ENCODE measurements at places on chromosomes 6 and 20.

DNA sequence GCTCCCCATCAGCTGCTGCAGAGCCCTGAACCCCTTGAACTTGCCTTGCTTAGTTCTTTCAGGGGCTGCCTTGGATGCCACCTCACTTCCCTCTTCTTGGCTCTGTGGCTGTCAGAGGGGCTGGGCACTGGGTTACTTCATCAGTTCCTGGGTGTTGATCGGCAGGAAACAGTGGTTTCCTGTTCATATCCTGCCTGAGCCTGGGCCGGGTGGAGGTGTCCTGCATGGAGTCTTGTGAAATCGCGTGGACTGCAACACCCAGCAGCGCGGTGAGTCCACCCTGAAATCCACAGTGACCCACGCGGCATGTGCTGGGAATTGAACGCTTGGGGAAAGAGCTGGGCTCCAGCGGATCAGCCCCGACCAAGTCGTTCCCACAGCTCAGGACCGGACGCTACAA is 97.5 kb downstream of the CDH26 start:
- DNase-seq: no peak

DNA sequence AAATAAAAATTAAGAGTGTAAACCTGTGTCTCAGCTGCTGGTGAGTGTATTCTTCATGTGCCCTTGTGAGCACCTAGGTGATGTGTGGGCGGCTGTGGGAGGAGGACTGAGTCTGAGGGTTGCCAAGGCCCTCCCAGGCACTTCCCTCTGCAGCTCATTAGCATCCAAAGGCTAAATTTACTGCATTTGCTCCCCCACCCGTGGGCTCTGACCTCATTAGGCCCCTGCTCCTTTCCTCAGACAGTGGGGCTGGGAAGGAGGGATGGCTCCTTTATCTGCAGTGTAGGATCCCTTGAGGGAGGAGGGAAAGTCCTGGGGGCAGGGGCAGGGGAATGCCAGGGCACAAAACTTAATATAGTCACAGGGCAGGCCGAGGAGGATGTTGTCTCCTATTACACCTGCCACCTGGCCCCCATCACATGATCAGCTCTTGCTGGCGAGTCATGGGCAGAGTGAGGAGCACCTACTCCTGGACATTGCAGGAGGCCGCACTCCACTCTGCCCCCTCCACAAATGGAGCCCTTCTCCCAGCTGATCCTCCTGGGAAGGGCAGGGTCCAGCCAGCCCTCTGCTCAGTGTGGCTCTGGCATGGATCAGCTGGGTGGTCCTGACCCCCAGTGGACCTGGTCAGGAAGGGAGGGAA is 133.2 kb downstream of the MRPL14 start:
- DNase-seq: no peak

- no peak for DNase-seq
Observed at GRCh38 chr6:157520596-157521361, 139.8 kb downstream of the ZDHHC14 start.

GRCh38 chr20:53993310-53993709 is 77.1 kb downstream of the BCAS1 start:
- no peak for DNase-seq

DNA sequence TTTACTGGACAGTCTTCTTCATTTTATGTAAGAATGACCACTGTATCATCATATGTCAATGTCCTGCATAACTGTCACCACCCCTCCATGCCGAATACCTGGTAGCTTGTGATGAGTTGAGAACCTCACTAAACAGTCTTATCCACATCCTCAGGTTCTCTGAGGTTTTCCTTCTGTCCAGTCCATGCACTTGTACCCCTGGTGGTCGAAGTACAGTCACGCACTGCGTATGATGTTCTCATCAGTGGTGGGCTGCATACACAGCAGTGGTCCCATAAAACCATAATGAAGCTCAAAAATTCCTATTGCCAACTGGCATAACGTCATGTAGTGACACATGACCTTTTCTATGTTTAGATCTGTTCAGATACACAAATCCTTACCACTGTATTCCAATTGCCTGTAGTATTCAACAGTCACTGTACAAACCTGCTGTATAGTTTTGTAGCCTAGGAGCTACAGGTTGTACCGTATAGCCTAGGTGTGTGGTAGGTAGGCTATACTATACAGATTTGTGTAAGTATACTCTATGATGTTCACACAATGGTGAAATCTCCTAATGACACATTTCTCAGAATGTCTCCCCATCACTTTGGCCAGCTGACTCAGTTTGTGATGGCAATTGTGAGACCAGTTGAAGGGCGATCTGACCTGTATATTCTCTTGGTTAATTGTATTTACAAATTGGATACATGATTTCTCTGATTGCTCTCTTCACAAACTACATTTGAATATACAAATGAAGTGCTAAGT is 31.3 kb upstream of the SDCBP2 start:
- DNase-seq: no peak

- DNase-seq: no peak
Observed at GRCh38 chr6:5728351-5729079, 278.2 kb downstream of the NRN1 start.

- DNase-seq: no peak
Observed at GRCh38 chr6:21220271-21220987, 373.1 kb upstream of the SOX4 start.

DNA sequence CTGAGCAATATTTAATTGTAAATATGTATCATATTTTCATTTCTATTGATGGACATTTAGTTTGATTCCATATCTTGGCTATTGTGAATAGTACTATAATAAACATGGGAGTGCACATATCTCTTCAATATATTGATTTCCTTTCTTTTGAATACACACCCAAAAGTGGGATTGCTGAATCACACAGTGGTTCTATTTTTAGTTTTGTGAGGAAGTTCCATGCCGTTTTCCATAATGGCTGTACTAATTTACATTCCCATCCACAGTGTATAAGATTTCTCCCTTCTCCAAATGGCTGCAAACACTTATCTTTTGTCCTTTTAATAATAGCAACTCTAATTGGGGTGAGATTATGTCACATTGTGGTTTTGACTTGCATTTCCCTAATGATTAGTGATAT is 86.7 kb upstream of the RAB32 start:
- no peak for DNase-seq

DNA sequence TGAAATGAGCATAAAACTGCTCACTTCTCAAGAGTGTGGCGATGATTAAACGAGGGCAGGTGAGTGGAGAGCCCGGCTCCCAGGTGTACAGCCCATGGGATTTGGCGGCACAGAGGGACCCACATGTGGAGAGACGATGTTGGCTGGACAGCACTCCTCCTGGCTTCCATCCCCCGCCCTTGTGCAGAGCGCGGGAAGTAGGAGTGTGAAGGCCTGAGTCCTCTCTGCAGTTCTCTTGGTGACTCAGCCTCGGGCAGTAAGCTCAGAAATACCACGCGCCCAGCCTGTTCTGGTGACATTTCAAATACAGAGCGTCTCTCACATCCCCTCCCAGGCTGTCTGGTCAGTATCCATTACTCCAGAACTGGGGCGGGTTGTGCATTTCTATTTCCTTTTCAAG is 94.2 kb upstream of the SRSF6 start:
- no peak for DNase-seq

GRCh38 chr20:62134735-62135231 is 8.4 kb downstream of the PSMA7 start:
- no peak for DNase-seq

- no peak for DNase-seq
Observed at GRCh38 chr6:25301362-25301761, 22.2 kb downstream of the CARMIL1 start.

- no peak for DNase-seq
Observed at GRCh38 chr6:4274382-4275082, 139.2 kb upstream of the ECI2 start.

GRCh38 chr6:112951829-112952228 is 604.7 kb downstream of the RFPL4B start:
- DNase-seq: no peak

- DNase-seq: no peak
Observed at GRCh38 chr6:7976485-7977056, 66.0 kb upstream of the TXNDC5 start.

DNA sequence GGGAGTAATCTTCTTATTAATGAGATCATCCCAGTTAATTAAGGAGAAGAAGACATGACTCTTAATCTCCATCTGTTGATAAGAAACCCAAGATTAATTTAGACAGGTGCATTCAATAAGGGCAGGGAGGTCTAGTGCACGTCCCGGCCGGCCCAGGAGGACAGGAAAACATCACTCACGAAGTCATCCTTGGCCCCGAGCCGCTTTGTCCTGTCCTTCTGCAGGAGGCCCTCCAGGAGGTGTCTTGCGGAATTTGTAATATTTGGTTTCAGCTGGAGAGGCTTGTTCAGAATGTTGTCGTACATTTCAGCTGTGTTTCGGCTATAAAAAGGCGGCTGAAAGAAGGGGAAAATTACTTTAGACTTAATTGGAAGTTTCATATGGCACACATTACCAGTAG is 118.4 kb upstream of the SLC2A12 start:
- no peak for DNase-seq

GRCh38 chr6:44665683-44666082 is 278.2 kb downstream of the CDC5L start:
- DNase-seq: no peak

- DNase-seq: no peak
Observed at GRCh38 chr6:25442898-25443297, 163.7 kb downstream of the CARMIL1 start.

- DNase-seq: no peak
Observed at GRCh38 chr6:33815854-33816253, 12.1 kb upstream of the MLN start.

DNA sequence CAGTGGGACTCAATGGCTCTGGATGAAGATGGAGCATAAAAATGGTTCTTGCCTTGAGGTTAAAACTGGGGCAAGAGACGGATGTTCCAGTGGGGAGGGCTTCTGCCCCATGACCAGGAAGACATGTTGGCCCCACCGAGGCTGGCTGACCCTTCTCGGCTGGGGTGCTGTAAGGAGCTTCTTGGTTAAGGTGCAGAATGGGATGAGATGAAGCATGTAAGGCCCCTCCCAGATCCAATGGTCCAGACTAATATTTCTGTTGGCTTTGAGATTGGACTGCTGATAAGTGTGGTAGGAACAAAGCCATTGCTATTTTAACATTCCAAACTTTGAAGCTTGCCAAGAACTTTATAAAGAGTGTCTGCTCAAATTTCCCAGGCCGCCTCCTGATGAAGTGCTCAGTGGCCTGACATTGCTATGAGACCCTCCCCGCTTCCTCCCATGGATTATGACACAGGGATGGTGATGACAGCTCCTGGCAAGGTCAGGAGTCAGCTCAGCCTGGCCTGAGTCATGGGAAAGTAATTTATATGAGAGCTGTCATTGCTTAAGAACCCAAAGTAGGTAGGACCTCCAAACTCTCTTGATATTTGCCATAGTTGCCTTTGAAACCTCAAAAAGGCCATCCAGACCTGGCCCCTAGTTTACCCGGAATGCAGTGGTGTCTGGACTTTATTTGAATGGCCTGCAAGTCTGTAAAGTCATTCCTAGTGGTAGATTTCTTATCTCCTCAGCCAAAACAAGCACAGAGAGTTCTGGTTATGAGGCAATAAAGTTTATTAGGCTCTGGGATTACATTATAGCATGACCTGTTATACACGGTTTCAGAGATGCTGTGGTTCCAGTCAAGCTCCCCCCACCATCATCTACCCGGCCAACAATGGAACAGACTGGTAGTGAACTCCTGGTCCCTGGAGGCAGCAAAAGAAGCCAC is 55.2 kb downstream of the TGM2 start:
- no peak for DNase-seq

GRCh38 chr20:37484331-37484730 is 36.7 kb upstream of the NNAT start:
- no peak for DNase-seq

- DNase-seq: peak; percentile 49
Observed at GRCh38 chr6:113879186-113880096, 22.3 kb downstream of the MARCKS start.

GRCh38 chr20:4006640-4007039 is 8.7 kb downstream of the RNF24 start:
- no peak for DNase-seq

GRCh38 chr20:56724241-56724757 is 95.2 kb downstream of the TFAP2C start:
- no peak for DNase-seq

GRCh38 chr6:14450133-14450504 is 332.5 kb downstream of the CD83 start:
- no peak for DNase-seq

DNA sequence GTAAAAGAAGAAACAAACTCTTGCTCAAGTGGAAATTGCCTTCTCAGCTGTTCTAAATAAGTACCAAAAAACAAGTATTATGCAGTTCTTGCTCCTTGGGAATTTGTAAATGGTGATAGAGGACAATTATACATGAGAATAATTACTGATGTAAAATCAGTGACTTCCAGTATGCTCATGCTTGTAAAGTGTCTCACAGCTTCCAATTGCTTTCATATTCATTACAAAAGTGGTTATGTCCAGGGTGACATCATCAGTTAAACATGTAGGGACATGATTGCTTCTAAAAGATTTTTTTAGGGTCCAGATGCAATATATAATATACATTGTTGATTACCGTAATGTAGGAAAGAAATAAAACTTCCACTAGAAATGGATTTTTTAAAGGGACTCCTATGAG is 122.8 kb upstream of the B3GAT2 start:
- no peak for DNase-seq

- DNase-seq: no peak
Observed at GRCh38 chr20:23128461-23129125, 42.5 kb upstream of the CD93 start.

GRCh38 chr6:38588631-38589366 is 50.9 kb downstream of the BTBD9 start:
- no peak for DNase-seq

GRCh38 chr20:400128-400453 is 8.0 kb upstream of the RBCK1 start:
- no peak for DNase-seq

GRCh38 chr6:56348578-56348977 is 101.2 kb upstream of the COL21A1 start:
- no peak for DNase-seq

DNA sequence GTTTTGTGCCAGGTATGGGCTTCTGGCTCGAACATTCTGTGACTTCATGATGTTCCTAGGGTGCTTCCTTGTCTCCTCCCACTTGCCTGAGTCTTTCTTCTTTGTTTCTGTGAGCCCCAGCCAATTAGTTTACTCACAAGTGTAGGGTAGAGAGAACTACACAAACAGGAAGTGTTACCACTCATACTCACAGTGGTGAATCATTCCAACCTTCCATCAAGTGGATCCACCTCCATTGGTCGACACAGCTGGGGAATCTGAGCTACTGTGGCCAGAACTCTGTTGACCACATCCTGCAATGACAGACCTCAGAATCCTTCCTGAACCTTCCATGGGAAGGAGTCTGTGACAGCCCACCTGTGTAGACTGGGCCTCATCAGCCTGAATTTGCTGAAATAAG is 76.8 kb downstream of the UNC5CL start:
- no peak for DNase-seq

Data from brain pericyte (primary cell).